Left lung (tissue), 14 donors: ENCODE measurements at places on chromosomes 5 and 9.

DNA sequence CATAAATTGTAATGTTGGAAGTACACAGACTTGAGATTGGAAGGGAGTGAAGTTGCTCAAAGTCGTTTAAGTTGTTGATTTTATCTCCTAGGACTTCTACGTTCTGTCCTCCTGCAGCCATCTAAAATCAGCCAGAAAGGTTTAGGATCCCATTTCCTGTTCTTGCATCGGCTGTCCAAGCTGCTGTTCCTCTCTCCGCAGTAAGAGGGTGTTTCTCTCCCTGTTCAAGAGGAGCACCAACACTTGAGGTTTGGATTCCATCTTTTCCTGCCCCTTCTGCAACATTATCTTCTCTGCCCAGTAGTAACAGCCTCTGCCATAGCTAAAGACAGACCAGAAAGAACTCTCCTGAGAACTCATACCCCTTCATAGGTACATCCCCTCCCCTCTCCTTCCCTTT lies 373.4 kb downstream of the GADD45G start:
- no peak for DNase-seq

- DNase-seq = no peak
Measured at GRCh38 chr9:96854651-96855273, 448 bp upstream of the ZNF782 start.

GRCh38 chr9:93248386-93249040 lies 64.6 kb downstream of the WNK2 start:
- DNase-seq = no peak

DNA sequence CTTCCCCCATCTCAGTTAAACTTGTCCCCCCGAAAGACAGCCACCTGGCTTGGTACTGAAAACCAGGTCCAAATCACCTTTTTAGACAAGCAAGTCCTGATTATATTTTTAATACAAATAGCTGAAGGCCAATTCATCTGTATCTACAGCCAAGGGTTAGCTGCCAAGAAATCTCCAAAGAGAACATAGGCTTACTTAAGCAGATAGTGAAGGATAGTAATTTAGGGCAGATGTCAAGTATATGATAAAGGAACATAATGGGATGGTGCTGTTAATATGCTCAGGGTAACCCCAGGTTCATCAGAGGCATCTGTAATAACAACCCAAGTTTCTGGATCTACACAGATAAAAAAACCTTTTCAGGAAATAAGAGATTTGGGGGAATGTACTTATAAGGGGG lies 133.0 kb downstream of the EBF1 start:
- no peak for DNase-seq

DNA sequence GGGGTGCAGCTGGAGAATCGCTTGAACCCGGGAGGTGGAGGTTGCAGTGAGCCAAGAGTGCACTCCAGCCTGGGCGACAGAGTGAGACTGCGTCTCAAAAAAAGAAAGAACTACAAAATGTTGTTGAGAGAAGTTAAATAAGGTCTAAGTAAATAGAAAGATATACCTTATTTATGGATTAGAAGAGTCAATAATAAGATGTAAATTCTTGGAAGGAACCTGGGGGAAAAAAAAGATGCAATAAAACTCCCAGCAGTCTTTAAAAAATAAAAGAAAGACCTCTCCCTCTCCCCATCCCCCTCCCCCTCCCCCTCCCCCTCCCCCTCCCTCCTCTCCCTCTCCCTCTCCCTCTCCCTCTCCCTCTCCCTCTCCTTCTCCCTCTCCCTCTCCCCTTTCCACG lies 15.5 kb upstream of the FAF2 start:
- no peak for DNase-seq

GRCh38 chr5:32805971-32806638 lies 95.0 kb downstream of the NPR3 start:
- no peak for DNase-seq
